ENCODE measurements at places on chromosomes 13 and 19.
A peak's percentile ranks its signal among the peaks of the same experiment; 100 is the strongest.

GRCh38 chr19:55452749-55453346 lies 8.6 kb downstream of the ISOC2 start:
- DNase-seq: peak; percentile 81

DNA sequence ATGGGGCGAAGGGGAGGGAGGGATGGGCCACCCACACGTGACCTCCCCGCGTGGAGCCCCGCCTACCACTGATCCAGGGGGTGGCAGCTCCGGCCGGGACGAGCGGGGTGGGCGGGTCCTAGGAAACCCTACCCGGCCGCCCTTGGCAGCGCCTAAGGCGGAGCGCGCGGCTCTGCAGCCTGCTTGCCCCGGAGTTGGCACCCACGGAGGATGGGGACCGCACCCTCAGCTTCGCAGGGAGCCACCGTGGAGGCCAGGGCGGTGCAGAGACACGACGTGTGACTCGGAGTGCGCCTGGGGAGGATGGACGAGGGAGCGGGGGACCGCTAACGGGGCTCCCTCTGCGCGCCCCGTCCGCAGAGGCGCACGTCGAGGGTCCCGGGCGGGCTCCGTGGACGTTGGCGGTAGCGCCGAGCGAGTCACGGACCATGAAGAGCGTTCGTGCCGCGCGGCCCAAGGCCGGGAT lies at the start of gene RGS9BP:
TSS of gene RGS9BP (plus strand) at position 129 of the 466 bp plus-strand sequence. CDS start 416 bp downstream, outside the sequence.
- no peak for DNase-seq

GRCh38 chr13:93364166-93364565 lies 137.6 kb downstream of the GPC6 start:
- no peak for DNase-seq

- no peak for DNase-seq
These were observed 541.0 kb downstream of the PCDH9 start for GRCh38 chr13:66689037-66689619.

- DNase-seq: no peak
These were observed 294.7 kb downstream of the MYO16 start for GRCh38 chr13:108924134-108924533.

GRCh38 chr13:76647550-76647949 lies 238.7 kb downstream of the KCTD12 start:
- no peak for DNase-seq

GRCh38 chr13:100140441-100140840 lies 51.5 kb downstream of the PCCA start:
- DNase-seq: no peak

GRCh38 chr19:51196181-51196580 lies 28.7 kb upstream of the CD33 start:
- DNase-seq: no peak

GRCh38 chr13:99354371-99354951 lies 47.3 kb upstream of the GPR183 start:
- DNase-seq: no peak

DNA sequence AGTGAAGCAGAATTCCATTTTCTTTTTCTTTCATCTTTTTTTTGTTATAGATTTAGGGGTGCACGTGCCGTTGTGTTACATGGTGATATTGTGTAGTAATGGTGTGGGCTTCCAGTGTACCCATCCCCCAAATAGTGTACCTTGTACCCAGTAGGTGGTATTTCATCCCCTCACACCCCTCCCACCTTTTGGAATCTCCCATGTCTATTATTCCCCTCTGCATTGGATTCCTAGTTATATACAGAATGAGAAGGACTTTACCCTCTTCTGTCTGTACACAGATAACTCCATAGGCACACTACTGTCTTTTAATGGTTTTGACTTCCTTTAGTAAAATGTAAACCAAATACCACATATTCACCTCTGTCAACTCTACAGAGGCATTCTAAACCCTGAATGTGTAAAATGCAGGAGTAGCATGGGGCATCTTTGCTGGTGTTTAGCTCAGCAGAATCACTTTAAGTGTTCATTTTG lies 28.0 kb downstream of the FRY start:
- DNase-seq: no peak

GRCh38 chr19:35549879-35550523 lies 4.6 kb downstream of the TMEM147 start:
- DNase-seq: no peak

- DNase-seq: no peak
These were observed 3.9 kb downstream of the ZNF865 start for GRCh38 chr19:55609326-55609725.

DNA sequence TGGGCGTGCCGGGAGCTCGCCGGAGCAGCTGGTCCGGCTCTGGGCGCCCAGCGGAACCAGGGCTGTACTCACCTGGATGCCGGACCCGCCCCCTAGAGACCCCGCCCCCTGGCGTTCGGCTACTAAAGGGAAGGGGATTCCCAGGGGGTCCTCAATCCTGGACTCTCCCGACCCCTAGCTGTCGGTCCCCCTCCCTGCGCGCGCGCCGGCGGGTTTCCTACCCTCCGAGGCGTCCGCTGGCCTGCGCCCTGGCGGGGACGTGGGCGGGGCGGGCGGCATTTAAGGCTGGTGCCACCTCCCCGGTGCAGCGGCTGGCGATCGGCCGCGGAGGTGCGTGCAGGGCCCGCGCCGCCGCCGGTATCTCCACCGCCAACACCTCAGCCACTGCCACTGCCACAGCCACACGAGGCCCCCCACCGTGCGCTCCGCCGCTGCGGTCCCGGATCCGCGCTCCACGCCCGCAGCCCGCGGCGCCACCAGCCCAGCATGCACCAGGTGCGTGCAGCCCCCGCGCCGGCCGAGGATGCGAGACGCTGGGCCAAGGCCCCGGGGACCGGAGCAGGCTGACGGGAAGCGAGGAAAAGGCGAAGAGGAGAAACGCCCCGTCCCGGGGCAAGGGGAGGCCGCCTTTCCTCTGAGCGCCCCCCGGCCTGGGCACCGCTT lies at the start of gene ATP12A:
TSS of gene ATP12A (plus strand) at position 151 of the 663 bp plus-strand sequence. CDS start at position 487, 336 bp downstream.
- no peak for DNase-seq

DNA sequence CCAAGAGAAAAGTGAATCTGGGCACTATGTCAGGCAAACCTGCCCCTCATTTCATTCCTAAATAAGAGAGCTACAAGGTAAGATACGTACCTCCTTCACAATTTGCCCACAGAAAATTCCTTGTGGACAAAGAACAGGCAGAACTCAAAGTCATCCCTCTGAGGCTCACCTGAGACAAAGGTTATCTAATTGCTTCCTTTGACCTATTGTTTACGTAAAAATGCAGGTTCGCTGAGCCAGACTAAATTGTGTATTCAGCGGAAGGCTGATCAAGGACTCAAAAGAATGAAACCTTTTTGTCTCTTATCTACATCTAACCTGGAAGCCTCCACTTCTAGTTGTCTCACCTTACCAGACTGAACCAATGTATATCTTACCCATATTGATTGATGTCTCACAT lies 213.3 kb downstream of the POSTN start:
- no peak for DNase-seq

DNA sequence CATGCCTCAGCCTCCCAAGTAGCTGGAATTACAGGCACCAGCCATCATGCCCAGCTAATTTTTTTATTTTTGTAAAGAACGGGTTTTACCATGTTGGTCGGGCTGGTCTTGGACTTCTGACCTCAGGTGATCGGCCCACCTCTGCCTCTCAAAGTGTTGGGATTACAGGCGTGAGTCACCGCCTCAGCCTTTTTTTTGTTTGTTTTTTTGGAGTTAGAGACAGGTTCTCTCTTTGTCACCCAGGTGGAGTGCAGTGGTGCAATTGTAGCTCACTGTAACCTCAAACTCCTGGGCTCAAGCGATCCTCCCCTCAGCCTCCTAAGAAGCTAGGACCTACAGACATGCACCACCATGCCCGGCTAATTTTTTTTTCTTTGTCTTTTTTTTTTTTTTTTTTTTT lies 15.6 kb upstream of the NOTCH3 start:
- no peak for DNase-seq

- no peak for DNase-seq
These were observed 460.5 kb downstream of the COG6 start for GRCh38 chr13:40116008-40116407.

DNA sequence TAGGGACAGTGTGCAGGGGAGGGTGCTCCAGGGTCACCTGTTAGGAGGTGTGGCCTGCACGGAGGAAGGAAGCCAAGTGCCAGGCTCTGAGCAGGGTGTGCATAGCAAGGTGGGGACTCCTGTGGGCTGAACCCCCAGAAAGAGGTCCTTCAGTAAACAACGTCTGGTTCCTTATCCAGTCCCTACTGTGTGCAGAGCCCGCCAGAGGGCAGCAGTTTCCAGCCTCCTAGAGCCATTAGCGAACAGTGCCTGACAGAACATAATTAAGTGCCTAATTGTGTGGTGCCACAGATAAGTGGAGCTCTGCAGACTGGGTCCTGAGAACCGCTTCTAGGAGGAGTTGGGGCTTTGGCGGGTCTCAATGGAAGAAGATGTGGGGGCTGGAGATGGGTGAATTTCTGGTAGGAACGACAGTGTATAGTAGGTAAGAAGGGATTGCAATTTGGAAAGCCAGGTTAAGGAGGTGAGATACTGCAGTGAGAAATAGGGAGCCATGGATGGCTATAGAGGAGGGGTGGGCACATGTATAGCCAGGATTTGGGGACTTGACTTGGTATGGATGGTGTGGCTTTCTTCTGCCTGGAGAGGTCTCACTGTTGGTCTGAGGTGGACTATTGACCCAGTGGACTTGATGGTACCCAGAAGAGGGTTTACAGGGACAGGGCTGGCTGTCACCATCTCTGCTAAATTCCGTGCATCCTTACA lies 323.1 kb downstream of the ZNF536 start:
- DNase-seq: no peak

DNA sequence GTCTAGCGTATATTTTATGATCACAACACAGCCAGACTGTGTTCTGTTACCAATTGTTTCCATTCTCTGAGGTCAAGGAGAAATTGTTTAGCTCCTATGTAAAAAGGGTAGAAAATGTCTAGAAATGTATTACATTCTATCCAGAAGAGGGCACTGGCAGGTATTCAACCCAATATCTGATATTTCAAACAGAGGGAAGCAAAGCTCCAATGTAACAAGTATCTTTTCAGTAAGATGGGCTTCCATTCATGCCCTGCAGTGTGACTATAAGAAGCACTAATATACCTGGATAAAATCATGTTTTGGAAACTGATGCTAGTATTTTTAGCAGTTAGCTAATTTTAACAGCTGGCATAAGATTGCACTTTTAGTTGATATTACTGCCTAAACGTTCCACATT lies 312.7 kb downstream of the FGF14 start:
- DNase-seq: no peak

GRCh38 chr19:46845959-46846459 lies 4.6 kb downstream of the AP2S1 start:
- DNase-seq: no peak

DNA sequence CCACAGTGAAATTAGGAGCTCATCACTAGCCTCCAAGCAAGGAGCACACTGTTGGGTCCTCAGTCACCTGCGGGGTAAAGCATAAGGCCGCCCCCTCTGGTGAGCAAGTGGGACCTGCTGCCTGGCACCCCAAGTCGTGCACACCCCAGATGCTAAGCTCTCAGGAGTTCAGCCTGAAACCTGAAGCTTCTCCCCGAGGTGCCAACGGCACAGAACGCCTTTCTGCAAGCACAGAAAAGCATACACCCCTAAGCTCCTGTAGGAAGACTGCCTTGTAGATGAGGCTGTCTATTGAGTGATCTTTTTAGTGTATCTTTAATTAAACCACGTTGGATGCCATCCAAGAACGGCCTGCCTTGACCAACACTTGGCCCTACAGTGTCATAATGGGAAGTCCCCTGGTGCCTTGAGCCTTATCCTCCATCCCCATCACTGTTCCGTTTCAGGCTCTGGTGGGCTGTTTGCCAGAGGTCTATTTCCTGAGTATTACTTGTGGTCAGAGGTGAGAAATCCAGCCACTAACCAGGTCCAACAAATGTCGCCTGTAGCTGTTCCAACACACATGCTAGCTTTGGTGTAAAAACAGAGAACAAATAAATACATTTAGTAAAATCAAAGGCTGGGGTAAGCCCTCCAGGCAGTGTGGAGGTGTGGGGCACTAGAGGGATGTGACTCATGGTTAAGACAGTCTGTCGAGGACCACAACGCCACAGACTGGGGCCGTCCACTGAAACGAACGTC lies 44.8 kb downstream of the C13orf42 start:
- DNase-seq: no peak

DNA sequence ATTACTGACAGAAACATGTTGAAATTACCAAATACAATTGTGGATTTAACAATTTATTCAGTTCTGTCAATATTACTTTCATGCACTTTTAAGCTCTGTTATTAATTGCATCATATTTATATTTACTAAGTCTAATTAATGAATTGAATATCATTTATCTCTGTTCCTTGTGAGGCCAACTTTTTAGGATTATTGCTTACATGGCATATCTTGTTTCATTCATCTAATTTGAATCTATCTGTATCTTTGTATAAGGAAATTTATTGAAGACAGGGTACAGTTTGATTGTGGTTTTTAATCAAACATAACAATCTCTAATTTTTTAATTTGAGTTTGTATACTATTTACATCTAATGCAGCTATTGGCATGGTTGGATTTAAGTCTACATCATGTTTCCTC lies 249.9 kb upstream of the GPC6 start:
- no peak for DNase-seq

DNA sequence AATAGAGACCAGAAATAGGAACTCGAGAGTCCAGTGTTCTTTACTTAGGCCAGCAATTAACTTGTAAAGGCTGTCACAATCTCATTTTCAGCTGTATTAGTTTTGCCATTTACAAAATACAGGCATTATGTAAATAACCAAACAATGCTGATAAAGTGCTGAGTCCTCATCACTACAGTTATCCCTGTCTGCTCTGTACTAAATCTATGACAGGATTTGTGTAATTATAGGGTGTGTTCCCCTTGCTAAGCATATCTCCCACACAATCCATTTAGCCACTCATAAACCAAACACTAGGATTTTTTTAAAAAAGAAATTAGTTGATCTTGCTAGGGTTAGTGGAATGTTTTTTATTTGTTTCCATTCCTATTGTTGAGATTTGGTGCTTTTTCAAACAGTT lies 23.2 kb downstream of the PDX1 start:
- no peak for DNase-seq

- no peak for DNase-seq
These were observed 196.9 kb downstream of the ZIC5 start for GRCh38 chr13:99774644-99775043.

DNA sequence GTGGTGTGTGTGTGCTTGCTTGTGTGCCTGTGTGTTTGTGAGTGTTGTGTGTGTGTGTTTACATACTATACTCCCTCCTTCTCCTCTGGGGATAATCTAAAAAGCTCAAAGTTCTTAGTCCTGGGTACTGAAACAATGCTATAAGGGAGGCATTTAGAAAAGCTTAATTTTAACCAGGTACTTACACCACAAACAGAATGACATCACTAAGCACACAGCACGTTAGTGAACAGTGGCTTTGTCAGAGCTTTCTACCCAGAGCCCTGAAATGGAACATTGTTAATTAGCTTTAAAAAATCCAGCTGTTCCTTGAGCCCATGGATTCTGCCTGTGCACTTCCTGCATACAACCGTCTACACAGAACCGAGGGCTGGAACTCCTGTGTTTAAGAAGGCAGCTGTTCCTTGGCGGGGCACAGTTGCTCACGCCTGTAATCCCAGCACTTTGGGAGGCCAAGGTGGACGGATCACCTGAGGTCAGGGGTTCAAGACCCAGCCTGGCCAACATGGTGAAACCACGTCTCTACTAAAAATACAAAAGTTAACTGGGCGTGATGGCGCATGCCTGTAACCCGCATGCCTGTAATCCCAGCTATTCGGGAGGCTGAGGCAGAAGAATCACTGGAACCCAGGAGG lies 69.6 kb upstream of the RNF113B start:
- DNase-seq: no peak

- no peak for DNase-seq
These were observed 24.5 kb upstream of the ZNF83 start for GRCh38 chr19:52662631-52663030.
